ENCODE measurements at places on chromosomes 1 and 21.

- DNase-seq, result no peak
Observed at GRCh38 chr1:215023155-215023832, 59.2 kb upstream of the KCNK2 start.

DNA sequence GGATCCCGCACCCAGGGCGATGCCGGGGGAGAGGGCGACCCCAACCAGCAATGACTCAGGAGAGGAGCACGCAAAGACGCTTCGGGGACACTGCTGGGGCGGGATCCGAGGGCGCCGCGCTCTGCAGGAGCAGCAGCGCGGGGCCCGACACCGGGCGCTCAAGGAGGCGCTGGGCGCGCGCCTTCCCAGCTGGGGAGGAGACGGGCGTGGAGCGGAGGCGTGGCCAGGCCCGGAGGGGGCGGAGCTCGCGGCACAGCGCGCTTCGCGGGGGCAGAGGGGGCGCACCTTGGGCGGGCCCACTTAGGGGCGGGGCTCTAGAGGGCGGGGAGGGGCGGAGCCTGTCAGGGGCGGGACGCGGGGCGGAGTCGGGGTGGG lies 369 bp downstream of the SUMO3 start:
- DNase-seq, result peak; percentile 37

GRCh38 chr1:154427173-154428139 lies 22.3 kb downstream of the IL6R start:
- DNase-seq, result no peak

GRCh38 chr1:89721351-89721750 lies 88.4 kb downstream of the LRRC8C start:
- no peak for DNase-seq

Data from GM04503 (cell line).